ENCODE measurements at places on chromosomes 13 and 19.
A peak's percentile ranks its signal among the peaks of the same experiment; 100 is the strongest.

- DNase-seq, result peak; percentile 33
Measured at GRCh38 chr19:48608798-48609263, 2.3 kb downstream of the SPACA4 start.

DNA sequence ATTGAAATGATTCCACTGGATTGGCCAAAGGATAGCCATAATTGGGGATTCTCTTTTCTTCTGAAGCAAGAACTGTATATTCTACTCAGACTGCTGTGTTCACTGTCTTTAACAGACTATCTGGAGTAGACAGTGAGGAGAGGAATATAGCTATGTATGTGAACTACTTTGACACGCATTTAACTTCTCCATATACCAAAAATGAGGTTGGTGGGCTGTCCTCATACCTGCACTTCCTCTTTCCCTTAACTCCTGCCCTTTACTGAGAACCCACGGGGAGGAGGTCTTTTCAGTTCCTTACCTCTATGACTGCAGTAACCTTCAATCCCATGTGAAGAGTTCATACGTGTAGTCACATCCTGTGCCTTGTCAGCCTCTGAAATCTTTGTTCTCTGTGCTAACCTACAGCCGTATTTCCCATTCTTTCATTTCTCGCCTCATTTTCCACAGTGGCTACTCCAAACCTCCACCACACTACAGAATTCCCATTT, 305.8 kb downstream of the MTUS2 start:
- no peak for DNase-seq

DNA sequence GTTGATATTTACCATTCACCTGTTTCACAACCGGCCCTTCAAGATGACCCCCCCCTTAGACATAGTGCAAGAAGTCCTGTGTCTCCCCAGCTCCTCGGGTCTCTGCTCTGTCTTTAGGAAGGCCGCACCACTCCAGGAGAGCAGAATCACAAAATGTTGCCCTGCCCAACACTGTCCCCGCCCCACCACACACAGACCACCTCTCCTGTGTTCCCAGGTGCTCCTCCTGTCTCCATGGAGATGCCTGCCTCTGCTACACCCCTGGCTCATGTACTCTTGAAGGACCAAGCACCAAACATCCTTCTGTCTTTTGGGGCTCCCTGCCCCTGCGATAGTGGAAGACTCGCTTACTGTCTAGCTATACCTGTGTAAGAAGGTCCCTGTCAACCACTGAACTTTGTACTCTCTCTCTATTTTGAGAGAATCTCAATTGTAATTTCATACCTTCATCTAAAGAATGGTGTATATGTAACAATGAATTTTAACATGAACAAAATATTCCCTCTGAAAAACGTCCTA, 9.6 kb upstream of the TNFRSF19 start:
- no peak for DNase-seq

DNA sequence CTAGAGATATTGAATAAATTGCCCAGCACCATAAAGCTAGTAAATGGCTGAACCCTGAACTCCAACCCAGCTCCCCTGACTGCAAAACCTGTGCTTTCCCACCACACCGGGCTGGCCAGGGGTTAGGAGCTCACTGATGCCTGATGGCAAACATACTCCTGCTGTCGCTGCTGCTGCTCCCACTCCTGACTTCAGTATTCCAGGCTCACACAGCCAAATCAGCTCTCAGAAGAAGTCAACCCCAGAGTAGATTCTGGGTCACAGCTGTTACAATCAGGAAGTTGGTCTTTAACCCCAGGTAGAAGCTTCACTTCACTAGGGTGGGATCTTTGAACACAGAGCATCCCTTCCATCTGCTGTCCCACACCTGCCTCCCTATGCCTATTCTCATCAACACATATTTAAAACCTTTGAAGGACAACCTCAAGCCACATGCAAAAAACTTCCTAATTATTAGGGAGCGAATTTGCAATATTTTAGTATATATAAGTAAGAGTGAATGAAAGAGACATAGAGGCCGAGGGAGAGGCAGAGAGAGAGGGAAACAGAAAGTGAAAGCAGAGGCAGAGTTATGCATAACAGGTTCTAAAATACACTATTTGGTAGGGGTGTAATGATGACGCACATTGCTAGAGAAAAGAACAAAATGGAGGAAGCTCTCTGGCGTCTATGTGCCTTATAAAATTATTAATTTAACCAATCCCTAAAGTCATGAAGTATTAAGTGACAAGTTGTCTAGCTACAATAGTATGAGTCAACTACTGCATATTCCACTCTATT, 99.4 kb upstream of the SERP2 start:
- DNase-seq, result no peak

DNA sequence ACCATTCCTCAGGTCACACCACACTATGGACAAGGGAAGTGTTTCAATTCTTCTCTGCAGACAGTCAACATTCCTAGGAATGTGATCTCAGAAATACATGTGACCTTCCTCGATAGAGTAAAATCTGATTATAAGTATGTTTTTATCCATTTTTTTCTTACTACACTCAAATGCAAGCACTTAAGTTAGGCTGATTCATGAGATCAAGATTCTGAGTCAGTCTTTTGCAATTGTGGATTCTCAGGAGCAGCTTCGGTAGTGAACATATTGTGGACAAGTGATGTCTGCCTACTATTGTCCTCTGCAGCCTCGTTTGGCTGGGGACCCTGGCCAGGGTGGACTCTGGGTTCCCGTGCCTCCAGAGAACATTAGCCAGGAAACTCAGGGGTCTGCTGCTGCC, 3.2 kb downstream of the SERPINE3 start:
- DNase-seq, result no peak

- DNase-seq, result no peak
Measured at GRCh38 chr13:70523622-70524021, 415.4 kb upstream of the KLHL1 start.

DNA sequence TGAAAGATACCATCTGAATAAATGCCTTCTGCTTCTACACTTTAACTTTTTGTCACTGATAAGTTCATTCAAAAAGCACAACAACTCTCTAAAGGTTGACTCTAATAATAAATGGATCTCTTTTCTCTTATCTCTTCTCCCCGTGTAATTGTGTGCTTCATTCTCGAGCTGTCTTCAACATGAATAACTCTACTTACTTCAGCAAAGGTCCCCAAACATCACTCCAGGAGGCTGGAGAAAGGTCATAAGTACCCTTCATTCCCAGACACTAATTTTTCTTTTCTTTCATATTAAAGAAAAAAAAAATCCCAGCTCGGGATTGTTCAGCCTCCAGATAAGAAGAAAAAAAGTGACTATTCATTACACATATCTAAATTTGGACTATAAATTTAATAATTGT, 222.2 kb downstream of the FOXO1 start:
- DNase-seq, result no peak

- peak; percentile 52 for DNase-seq
Measured at GRCh38 chr19:18322318-18322758, 538 bp downstream of the LSM4 start.

DNA sequence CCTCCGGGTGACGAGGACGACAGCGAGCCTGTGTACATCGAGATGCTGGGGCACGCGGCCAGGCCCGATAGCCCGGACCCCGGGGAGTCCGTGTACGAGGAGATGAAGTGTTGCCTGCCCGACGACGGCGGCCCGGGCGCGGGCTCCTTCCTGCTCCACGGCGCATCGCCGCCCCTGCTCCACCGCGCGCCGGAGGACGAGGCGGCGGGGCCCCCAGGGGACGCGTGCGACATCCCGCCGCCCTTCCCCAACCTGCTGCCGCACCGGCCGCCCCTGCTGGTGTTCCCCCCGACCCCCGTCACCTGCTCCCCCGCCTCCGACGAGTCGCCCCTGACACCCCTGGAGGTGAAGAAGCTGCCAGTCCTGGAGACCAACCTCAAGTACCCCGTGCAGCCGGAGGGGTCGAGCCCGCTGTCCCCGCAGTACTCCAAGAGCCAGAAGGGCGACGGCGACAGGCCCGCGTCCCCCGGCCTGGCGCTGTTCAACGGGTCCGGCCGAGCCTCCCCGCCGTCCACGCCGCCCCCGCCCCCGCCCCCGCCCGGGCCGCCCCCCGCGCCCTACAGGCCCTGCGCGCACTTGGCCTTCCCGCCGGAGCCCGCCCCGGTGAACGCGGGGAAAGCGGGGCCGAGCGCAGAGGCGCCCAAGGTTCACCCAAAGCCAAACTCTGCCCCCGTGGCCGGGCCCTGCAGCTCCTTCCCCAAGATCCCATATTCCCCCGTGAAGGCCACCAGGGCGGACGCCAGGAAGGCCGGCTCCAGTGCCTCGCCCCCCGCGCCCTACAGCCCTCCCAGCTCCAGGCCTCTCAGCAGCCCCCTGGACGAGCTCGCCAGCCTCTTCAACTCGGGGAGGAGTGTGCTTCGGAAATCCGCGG, 511.3 kb downstream of the MYO16 start:
- DNase-seq, result no peak

- no peak for DNase-seq
Measured at GRCh38 chr19:55443045-55443823, at the start of gene SHISA7. Gene SHISA7, minus strand, starts transcription at chr19:55443300. Its CDS starts 437 bp downstream, at chr19:55442863.

DNA sequence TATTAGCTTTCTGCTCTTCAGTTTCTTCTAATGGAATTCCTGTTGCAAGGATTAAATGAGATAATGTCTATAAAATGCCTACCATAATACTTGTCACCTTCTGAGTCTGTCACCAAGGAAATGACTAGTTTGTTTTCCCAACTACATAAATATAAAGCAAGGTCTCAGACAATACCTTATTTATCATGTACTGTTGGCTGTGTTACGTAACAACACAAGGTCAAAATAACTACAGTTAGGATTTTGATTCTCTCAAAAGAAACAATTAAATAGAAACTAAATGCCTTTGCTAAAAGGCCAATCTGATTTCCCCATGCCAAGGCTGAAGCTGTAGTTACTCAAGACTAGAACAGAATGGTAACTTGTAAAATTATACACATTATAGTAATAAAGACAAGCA, 134.5 kb downstream of the PCDH9 start:
- DNase-seq, result no peak

DNA sequence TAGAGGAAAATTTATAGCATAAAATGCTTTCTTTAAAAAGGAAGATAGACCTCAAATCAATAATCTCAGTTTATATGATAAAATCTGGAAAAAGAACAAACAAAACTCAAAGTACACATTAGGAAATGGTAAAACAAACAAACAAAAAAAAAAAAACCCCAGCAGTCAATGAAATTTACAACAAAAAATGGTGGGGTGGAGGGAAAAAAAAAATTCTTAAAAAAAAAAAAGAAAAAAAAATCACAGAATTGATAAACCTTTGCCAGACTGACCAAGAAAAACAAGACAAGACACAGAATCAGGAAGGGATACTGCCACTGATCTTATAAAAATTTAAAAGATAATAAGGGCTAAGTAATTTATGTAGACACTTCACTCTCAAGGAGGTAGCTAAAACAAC, 11.2 kb downstream of the TUBGCP3 start:
- no peak for DNase-seq

- DNase-seq, result peak; percentile 43
Measured at GRCh38 chr19:33416307-33417215, 43.1 kb downstream of the CEBPG start.

GRCh38 chr19:13069415-13070359, 33.0 kb downstream of the LYL1 start:
- no peak for DNase-seq

- DNase-seq, result no peak
Measured at GRCh38 chr13:32907211-32907610, 109.0 kb upstream of the KL start.

All from activated T-helper 2 cell treated with anti-CD3 and anti-CD28 coated beads, Interferon-gamma antibody, Interleukin-2, Interleukin-4, amounts not matched to agents 10 μg/mL and 5 μg/mL and 100 μg/mL, durations not matched to agents 14 hours and 24 hours and 36 hours (primary cell).